ENCODE measurements at places on chromosomes 7 and 10. TPM values are rescaled to one million over a fixed set of nuclear protein-coding genes. Genes with fewer than 3 reads are reported as not detected.

STARD3NL gene
- 97.1 TPM for total RNA-seq

EVX1 gene
- total RNA-seq: not detected

TSPAN12 gene
- total RNA-seq: 34.0 TPM

PLPP4 gene
- total RNA-seq: 5.2 TPM

NME8 gene
- total RNA-seq: not detected

CALML3 gene
- total RNA-seq: not detected

CADPS2 gene
- 115 TPM for total RNA-seq

STN1 gene
- total RNA-seq: 27.5 TPM

PTF1A gene
- not detected for total RNA-seq

PDGFA gene
- total RNA-seq: 75.6 TPM

PRR15 gene
- 3.2 TPM for total RNA-seq

SFTPA1 gene
- not detected for total RNA-seq

SMARCD3 gene
- total RNA-seq: 3.8 TPM

CEP41 gene
- total RNA-seq: 6.3 TPM

NAT16 gene
- total RNA-seq: not detected

GOLGA7B gene
- total RNA-seq: under 0.01 TPM

OR2A12 gene
- total RNA-seq: not detected

OR13A1 gene
- not detected for total RNA-seq

MMRN2 gene
- total RNA-seq: 372 TPM

MLXIPL gene
- total RNA-seq: not detected

GNGT1 gene
- not detected for total RNA-seq

CYP2C9 gene
- not detected for total RNA-seq

PVRIG gene
- total RNA-seq: not detected
